Activated CD8-positive, alpha-beta memory T cell treated with anti-CD3 and anti-CD28 coated beads for 4 hours (primary cell): ENCODE measurements at places on chromosomes 1 and 21.
A peak's percentile ranks its signal among the peaks of the same experiment; 100 is the strongest.

DNA sequence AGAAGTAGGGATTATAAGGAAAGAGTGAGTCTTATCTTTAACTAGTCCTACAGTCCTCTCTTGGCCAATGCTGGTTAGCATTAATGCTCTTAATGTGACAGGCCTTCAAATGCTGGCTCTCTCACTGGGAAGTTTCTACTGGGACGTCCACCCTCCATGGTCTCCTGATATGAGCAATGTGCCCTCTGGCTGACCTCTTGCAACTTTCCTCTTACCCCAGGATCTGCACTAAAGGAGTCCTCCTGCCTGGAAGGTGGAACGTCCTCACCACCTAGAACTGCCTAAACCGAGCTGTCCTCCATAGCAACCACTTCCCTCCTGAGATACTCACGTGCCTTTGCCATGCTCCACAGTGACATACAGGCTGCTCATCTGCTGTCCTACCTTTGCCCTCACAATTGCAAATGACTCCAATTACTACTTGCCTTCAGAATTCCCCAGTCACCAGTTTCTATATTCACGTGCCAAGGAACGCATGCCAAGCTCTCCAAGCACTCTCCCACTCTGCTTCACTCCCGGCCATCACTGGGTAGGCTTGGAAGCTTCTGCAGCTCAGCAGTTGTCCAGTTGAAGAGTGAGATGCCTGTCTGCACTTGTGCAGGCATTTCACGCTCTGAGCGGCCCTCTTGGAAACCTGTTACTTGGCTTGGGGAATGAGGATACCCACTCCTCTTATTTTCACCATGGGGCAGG, 404.7 kb downstream of the RRAGC start:
- no peak for DNase-seq

DNA sequence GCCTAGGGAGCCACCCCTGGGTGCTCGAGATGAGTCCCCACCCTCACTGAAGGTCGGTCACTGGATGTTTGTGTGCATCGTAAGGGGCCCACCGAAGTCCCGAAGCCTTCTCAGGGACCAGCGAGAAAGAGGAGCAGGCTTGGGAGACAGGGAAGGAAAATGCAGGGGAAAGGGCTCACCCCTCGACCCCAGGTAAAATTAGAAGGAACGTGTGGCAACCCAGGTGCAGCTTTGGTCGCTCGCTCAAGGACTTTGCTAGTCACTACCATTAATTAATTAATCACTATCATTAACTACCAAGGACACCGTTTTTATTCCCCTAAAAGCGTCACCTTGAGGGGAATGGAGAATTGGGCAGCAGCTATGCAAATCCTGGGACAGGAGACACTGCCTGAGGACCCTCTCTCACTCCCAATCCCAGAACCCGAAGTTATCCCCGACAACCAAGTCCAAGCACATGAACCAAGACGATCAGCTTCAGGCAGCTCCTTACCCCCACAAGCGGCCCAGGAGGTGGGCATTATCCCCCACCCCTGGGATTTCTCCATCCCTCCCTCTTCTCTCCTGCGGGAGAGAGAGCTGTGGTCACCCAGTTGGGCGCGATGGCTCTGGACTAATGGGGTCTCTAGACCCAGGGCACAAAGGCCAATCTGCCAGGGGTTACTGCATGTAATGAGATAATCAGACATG, 4.2 kb upstream of the SIM2 start:
- DNase-seq: no peak

DNA sequence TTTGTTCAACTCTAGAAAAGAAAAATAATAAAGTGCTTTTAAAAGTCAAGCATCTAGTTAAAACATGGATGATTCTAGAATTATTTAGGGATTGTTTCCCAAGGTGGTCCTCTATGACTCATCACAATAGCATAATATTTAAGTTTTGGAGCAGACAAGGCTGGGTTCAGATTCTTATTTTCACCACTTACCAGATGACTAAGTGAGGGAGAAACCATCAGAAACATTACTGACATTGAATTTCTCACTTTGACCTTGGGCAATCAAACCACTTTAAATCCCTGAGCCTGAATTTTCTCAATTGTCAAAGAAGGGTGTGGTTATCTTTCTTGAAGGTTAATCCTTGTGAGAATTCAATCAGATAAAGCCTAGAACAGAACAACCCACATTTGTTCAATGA, 102.5 kb upstream of the PTGFR start:
- no peak for DNase-seq

- no peak for DNase-seq
These were observed 754 bp upstream of the LSS start for GRCh38 chr21:46229133-46229922.

DNA sequence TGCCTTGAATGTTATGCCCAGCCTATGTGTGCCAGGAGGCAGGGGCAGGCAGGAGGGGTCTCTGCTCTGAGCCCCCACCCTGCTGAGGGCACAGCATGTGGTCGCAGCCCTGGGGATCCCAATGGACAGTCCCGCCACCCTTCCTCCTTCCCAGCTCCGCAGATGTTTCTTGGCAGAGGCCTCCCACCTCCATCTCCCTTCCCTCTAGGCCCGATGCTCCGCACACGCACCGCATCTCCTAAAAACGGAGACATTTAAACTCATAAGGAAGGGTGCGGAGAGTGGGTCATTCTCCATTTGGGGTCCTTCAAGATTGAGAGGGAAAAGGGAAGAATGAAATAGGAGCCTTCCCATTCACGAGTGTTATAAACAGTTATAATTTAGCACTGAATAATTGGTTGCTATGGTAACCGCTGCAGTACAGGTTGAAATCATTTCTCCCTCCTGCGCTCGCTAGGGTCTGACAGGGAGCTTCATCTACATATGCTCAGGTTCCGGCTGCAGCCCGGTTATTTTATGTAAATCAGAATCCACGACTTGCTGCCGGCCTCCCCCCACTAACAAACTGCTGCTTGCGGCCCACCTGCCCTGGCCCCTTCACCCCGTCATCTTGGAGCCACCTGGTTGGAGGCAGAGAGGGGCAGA, 16.0 kb downstream of the CHD5 start:
- no peak for DNase-seq

DNA sequence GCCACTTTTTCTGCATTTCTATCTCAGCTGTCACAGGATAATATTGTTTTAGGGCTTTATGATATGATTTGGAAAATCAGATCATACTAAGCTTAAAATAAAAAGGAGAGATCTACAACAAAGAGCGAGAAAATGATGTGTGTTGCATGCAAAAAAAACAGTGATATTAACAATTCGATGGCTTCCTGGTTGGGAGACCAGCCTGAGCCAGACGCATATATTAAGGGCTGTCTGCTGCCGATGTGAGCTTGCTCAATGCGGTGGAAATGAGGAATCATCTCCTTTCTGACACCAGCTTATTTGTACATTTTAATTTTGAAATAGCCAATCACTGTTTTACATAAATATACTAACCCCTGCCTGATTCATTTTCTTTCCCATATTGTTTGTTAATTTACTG, 862.6 kb downstream of the USP25 start:
- DNase-seq: no peak

DNA sequence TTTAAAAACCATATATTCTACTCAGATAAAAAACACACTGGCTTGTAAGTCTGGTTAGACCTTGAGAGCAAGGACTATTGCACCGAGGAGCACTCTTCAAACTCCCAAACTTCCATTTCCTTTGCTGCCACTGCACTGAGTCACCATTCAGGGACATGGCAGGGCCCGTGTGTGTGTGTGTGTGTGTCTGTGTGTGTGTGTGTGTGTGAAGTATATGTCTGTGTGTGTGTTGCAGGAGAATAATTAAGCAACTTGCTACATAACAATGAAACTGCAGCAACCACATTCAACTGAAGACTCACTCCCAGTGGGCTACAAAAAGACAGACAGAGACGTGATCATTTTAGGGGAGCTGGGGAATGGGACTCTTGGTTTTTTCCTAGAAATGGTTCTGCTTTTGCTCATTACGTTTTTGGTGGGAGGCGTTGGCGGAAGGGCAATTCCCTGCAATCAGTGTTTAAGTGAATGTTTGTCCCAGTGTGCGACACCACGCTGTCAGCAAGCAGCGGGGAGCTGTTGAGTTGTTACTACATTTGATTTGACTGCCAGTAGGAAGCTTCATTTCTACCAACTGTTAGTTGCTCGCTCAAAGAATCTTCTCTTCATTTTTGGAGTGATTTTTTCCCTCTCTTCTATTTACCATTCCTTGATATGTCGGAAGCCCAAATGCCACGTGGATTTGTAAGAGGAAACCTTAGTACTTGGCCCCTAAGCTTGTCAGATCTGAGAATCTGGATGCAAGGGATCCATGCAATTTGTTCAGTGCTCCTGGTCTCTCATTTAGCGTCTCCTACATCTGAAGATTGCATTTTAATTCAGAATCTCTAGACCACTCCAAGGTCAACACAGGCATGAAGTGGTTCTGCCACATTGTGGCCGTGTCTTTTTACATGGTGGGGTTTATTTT, 36.1 kb downstream of the ESRRG start:
- DNase-seq: no peak

GRCh38 chr1:32125313-32125712, 17.5 kb downstream of the KPNA6 start:
- no peak for DNase-seq

DNA sequence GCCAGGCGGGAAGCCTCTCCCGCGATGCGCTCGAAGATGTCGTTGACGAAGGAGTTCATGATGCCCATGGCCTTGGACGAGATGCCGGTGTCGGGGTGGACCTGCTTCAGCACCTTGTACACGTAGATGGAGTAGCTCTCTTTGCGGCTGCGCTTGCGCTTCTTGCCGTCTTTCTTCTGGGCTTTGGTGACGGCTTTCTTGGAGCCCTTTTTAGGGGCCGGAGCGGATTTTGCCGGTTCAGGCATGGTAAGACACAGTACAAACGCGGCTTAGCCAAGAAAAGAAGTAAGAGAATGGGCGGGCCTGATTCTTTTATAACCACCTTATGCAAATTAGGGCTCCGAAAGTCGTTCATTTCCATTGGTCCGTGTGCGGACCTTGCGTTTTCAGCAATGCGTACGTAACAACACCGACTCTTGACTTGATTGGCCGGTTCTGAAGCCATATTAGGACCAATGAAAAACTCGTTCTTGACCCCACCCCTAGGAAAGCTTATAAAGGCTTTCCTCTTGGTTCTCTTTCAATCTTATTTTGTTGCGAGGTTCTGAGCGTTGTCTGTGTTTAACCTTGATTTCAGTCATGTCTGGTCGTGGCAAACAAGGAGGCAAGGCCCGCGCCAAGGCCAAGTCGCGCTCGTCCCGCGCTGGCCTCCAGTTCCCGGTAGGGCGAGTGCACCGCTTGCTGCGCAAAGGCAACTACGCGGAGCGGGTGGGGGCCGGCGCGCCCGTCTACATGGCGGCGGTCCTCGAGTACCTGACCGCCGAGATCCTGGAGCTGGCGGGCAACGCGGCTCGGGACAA, 12.8 kb upstream of the BOLA1 start:
- peak; percentile 66 for DNase-seq
